ENCODE measurements at places on chromosomes 5 and 9.

DNA sequence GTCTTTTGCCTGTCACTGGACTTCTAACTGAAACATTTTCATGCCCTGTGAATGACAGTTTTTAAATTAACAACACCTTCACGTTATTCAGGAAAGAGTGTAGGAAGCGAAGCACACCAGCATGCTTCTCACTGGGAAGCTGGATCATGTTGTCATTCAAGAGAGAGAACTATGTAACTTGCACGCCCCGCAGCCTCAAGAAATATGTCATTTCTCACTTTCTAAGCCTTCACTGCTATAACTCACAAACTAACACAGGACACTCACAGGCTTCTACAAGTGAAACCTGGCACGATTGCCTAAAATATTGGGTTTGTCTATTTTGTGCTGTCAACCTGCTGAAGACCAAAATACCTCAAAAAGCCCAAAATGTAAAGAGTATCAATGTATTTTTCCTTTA, 466.3 kb downstream of the EFNA5 start:
- DNase-seq: no peak

DNA sequence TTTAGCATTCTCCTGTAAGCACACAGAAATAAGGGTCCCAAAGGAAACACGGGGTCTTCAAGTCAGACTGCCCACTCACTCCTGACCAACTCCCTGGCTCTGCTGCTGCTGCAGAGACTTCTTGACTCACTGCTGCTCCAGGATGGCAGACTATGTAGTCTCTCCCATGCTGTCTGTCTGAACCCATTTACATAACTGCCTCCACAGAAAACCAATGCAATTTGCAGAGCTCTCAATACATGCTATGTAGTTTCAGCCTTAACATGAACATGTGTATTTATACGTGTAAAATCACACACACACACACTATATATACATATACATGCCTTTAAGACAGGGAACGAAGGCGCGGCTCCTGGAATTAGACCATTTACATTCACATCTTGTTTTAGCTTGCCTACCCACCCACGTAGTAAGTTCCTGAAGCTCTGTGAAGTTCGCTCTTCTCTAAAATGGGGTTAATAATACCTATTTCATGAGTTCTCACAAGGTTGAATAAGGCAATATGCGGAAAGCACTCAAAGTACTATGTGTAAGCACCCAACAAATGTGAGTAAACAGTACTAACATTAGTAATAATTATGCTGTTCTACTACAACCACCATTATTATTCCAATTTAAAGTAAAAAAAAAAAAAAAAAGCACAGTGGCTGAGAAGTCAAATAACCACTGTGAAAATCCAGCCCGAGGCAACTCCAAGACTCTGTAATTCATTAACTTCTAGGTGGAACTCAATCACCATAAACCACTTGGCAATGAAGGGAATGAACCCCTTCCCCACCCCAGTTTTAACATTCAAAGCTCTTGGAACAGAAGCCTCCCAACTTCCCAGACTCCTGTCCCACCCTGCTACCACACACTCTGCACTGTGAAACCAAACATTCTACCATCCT, 31.8 kb downstream of the PRELID2 start:
- DNase-seq: no peak

GRCh38 chr5:112971276-112971675, 5.3 kb upstream of the DCP2 start:
- DNase-seq: no peak

DNA sequence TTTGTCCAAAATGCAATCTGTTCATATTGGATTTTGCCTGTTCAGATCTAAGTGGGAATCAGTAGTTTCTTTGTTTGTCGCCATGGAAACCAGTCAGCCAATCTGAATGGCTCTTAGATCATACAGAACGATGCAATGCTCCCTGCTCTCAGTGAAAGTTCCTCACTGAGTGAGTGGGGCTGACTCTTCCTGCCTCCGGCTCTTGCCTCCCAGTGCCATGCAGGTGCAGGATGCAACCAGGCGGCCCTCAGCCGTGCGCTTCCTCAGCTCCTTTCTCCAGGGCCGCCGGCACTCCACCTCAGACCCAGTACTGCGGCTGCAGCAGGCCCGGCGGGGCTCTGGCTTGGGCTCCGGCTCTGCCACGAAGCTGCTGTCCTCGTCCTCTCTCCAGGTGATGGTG, at the start of gene PTPDC1:
Gene PTPDC1, plus strand, starts transcription at position 151 of the 400 bp plus-strand sequence. Its CDS starts 67 bp downstream, at position 218.
- no peak for DNase-seq

- DNase-seq: peak; percentile 42
These were observed 79.0 kb downstream of the TLR4 start for GRCh38 chr9:117782931-117783788.

All from NCI-H1930 (cell line).